ACHN (cell line): ENCODE measurements at places on chromosomes 7 and 10.

DNA sequence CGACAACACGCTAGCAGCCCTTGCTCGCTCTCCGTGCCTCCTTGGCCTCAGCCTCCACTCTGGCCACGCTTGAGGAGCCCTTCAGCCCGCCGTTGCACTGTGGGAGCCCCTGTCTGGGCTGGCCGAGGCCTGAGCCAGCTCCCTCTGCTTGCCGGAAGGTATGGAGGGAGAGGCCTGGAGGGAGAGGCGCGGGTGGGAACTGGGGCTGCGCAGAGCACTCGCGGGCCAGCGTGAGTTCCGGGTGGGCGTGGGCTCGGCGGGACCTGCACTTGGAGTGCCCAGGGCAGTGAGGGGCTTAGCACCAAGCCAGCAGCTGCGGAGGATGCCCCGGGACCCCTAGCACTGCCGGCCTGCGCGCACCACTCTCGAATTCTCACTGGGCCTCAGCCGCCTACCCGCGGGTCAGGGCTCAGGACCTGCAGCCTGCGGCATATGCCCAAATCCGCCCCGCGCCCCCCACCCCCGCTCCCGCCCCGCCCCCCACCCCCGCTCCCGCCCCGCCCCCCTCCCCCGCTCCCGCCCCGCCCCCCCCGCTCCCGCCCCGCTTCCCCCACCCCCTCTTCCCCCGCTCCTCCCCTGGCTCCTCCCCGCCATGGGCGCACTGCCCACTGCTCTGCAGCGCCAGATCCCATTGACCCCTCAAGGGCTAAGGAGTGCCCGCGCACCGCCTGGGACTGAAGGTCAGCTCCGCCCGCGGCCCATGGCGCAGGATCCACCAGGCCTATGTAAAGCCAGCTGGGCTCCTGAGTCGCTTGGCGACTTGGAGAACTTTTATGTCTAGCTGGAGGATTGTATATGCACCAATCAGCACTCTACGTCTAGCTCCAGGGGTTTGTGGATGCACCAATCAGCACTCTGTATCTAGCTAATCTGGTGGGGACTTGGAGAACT is 15.9 kb upstream of the ACBD5 start:
- DNase-seq: no peak

- no peak for DNase-seq
Measured at GRCh38 chr7:76011442-76011861, 17.1 kb upstream of the TMEM120A start.

DNA sequence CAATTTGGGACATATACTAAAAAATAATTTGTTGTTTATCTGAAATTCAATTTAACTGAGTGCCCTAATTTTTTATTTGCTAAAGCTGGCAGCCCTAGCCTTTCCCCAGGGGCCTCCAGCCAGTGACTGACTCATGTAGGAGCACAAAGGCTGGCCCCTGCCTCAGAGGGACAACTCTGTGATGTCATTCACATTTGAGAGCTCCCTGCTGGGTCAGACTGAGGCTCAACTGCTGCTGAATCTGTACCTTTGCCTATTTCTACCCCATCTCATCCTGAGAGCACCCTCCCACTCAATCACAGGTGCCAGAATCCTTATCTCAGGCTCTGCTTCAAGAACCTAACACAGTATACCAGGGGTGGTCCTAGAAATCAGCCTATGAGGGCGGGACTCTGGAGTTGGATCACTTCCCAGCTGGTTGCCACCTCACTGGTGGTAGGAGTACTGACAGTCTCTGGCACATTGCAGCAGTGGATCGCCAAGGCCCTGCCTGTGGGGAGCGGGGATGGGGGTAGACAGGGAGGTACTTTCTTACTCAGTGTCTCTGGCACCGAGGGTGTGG is 11.6 kb downstream of the GCK start:
- DNase-seq: peak; percentile 69

DNA sequence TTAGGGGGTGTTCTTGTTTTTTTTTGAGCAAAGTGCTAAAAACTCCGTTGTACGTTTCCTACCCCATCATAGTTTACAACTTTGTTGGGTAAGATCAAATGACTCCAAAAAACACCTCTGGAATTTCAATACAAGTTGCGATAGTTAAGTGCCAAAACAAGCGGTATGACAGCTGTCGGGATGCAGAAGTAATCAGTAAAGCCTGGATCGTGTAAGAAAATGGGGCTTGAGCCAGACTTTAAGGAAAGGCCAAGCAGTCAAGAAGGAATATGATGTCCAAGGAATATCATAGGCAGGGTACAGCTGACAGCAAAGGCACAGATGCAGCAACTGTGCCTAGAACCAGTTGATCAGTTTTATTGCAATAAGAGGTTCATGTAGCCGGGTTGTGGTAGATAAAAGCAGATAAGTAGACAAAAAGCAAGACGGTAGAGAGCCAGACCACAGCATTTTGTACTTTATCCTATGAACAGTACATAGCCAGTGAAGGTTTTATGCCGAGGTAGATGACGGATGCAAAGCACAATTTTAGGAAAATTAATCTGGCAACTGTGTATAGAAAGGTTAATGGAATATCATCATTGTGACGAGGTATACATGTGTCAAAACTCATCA is 45.5 kb downstream of the UBE2H start:
- DNase-seq: no peak

DNA sequence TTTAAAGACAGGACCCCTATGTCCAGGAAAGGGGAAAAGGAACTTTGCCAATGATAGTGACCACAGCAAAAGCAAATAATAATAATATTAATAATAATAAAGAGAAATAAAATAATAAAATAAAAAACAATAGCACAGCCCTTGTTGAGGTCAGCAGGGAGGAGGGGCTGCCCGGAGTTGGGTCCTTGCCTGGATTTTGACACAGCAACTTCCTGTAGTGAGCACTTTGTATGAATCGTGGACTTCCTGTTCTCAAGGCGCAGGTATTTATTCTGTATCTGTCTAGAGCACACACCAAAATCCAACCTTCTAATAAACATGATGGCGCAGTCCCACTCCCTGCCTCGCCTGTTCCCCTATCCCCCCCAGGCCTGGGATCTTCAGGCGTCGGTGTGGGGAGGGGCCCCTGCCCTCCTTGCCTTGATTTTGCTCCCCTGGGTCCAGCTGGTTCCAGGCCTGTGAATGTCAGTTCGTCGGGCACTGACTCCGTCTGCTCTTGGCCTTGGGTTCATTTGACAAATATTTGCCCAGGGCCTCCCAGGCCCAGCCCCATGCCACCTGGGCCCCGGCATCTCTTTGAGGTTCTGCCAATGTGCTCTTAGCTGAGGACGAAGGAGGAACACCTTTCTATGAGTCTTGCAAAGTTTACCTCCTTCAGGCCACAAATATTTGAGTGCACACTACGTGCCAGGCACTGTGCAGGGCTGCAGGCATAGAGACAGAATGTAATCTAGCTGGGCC is 13.9 kb downstream of the TRIM8 start:
- no peak for DNase-seq

DNA sequence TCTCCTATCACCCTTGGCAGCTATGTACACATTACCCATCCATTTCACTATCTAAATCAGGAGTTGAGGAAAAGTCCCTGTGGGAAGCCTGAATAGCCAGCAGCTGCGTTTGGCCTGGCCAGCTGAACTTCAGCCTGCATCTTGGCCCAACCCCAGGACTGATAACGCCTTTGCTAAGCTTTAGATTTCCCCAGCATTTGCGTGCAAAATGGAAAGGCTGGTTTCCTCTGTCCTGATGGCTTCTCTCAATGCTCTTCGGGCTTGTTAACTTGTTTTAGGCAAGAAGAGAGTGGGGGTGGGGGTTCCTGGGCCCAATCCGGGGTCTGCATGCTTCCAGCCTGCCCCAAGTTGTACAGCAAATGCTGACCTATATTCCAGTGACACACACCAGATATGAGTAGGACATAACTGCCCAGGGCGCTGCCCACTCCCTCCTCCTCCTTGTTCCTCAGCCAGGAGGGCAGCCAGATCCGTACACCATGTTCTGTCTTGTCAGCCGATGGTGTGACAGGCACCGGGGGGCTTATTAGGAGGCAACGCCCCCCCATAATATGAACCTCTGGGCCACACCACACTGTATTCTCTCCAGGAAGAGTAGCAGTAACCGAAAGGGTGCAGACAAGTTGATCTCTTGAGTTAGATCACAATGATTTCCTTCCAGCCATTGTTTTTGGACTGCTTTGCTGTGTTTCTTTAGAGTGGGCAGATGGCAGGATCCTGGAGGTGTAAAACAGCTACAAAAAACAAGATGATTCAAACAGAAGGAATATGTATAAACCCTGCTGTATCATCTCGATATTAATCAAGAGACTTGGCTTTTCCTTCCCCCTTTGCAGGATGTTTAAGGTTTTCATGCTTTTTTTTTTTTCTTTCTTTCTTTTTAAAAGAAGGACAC is 339.0 kb downstream of the RNLS start:
- DNase-seq: no peak

DNA sequence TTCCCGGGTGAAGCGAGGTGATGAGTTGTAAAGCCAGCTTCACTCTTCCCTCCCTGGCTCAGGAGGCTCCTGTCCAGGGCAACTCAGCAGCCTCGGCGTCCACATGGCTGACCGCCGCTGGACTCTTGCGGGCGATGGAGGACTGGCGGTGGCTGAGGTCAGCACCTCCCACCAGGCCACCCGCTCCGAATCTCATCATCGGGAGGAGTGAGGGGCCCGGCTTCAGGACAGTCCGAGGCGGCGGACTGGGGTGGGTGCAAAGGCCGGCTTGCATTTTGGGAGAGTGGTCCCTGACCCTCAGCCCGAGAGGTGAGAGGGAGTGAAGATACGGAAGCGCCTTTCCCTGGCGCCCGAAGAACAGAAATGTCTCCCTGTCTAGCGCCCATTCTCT is 759 bp downstream of the DNAJB12 start:
- DNase-seq: peak; percentile 48

DNA sequence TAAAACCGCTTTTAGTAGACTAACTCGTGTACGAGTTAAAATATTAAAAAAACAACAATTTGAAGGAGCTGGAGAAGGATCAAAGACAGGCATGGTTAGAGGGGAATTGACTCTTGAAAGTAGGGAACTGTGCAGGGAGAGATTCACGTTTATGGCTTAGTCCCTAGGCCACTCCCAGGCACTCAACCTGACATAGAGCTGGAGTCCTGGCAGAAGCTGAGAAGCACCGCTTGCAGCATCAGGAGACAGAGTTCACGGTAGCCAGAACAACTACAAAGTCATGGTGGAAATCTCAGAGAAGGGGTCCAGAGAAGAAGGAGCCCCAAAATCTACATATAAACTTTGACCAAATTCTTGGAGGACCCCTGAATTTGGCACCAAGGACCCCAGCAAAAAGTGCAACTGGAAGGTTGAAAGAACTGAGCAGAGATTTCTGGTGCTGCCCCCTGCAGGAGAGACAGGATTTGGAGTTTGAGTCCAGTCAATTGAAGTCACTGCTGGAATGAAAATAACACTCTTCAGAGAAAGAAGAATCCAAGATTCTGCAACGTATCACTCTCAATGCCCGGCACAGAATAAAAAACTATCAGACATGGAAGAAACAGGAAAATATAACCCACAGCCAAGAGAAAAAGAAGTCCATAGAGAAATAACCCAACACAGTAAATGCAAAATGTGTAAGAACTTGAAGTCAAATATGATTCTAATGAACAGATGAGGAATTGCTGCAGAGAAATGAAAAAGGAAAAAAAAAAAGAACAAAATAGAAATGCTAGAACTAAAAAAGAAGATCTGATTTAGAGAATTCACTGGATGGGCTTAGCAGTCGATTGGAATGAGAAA is 493.3 kb upstream of the PODXL start:
- DNase-seq: peak; percentile 56

DNA sequence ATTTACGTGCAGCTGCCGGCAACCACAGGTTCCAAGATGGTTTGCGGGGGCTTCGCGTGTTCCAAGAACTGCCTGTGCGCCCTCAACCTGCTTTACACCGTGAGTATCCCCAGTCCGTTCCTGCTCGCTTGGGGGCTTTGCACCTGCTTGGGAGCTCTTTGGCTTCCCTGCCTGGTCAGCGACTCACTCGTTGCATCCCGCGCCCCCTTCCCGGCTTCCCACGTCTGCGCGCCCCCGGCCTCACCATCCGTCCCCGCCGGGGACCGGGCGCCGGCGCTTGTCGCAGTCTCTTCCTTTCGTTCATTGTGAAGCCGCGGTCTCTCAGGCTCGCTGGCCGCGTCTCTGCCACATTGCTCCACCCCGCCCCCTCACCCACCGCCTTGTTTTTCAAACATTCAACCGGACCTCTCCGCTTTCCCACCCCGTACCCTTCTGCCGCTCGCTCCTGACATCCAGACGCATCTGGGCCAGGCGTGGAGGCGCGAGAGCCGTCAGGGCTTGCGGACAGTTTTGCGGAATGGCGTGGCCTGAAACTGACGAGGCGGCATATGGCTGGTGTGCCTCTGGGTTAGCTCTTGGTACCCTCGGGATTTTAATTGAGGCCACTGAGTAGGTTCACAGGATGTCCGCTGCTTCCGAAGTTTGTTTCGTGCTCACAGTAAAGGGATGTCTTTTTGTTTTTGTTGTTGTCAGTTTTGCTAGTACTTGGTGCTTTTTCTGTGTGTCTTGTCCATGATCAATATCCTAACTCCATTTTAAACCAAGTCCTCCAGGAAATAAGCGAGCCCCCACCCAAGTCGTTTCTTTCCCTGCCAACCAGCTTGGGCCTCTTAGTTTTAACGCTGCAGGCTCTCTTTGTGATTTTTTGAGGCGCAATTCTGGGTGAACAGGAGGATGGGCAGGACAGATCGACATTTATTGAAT is 639 bp downstream of the TSPAN13 start:
- no peak for DNase-seq

- DNase-seq: peak; percentile 84
Measured at GRCh38 chr10:124530215-124530665, 68.6 kb downstream of the LHPP start.

DNA sequence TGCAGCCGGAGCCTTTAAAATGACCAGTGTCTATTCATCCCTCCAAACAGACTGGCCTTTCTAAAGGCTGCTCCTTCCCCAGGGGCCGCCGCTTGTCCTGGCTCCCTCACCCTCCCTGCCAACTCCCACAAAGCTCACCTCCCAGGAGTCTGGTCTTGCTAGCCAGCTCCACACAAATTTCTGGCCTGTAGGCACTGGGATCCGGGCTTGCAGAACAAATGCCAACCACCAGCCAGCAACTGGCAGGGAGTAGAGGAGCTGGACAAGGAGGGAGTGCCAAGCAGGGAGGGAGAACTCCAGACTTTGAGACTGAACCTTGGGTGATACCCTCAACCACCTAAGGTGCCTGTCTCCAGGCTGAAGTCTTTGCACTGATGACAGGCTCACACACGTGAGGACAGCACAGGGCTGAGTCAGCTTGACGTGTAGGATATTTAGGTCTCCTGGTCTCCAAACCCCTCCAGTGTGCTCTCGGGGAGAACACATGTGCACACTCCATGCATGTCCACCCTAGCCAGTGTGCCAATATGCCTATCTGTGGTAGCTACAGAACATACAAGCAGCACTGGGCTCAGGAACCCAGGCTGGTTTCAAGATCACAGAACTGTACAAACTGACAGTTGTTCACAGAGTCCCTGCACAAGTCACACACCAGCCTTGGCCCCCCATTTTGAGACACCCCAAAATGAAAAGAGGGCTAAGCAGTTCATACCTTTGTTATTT is 6.0 kb downstream of the PAX2 start:
- DNase-seq: no peak

GRCh38 chr7:80517282-80517747 is 5.5 kb upstream of the GNAT3 start:
- DNase-seq: no peak

DNA sequence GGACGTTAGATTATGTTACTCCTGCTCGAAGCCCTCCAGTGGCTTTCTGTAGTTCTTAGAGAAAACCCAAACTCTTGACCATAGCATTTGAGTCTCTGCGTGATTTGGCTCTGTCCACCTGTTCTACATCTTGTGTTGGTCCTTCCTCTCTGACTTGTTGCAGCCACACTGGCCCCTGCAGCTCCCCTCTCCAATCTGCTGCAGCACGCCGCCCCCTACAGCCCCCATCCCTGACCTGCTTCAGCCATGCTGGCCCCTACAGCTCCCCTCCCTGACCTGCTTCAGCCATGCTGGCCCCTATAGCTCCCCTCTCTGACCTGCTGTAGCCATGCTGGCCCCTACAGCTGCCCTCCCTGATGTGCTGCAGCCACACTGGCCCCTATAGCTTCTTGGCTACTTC is 29.2 kb downstream of the TRRAP start:
- no peak for DNase-seq
